A549 (cell line): ENCODE measurements at places on chromosomes 1 and 21.

GRCh38 chr1:87367549-87367948 lies 38.9 kb downstream of the LMO4 start:
- DNase-seq: no peak

GRCh38 chr1:94819945-94820746 lies at the start of gene SLC44A3:
Gene SLC44A3 (plus strand): TSS chr1:94820357. CDS start chr1:94820452, 95 bp downstream.
- peak; percentile 20 for DNase-seq

- DNase-seq: peak; percentile 55
These were observed 78.0 kb downstream of the HLX start for GRCh38 chr1:220957233-220957605.

DNA sequence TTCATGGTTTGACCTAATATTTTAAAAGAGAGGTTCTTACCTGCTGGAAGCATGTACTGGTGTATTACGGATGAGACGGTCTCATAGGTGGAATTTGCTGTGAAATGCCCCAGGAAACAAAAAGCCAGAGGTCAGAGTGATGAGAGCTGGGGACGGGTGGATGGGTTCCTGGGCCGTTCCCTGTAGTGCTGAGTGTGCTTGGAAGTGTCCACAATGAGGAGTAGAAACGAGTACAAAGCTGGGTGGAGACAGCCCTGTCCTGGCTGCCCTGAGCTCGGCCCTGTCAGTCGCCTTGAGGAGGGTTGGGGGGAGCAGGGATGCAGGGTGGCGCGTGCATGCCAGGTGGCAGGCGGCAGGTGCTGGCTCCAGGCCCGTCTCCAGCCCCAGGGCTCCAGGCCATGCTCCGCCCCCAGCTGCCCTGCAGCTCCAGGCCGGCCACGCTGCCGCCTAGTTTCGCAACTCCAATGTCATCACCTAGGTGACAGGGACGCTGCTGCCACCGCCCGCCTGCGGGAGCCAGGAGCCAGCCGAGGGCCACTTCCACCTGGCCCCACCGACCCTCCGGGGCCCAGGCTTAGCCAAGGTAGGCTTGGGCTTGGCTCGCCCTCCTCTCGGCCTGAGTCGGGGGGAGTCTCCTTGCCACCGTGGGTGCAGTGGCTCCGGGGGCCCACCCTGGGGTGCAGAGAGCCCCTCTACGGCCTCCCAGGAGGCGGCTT lies 16.4 kb downstream of the TP73 start:
- no peak for DNase-seq

GRCh38 chr1:3030663-3031381 lies 9.6 kb downstream of the ACTRT2 start:
- DNase-seq: no peak

- no peak for DNase-seq
These were observed 86.1 kb upstream of the BMP8A start for GRCh38 chr1:39405358-39405757.

- DNase-seq: no peak
These were observed 212.6 kb upstream of the FAM78B start for GRCh38 chr1:166379447-166379846.

GRCh38 chr1:43951021-43951985 lies 4.6 kb downstream of the IPO13 start:
- no peak for DNase-seq

DNA sequence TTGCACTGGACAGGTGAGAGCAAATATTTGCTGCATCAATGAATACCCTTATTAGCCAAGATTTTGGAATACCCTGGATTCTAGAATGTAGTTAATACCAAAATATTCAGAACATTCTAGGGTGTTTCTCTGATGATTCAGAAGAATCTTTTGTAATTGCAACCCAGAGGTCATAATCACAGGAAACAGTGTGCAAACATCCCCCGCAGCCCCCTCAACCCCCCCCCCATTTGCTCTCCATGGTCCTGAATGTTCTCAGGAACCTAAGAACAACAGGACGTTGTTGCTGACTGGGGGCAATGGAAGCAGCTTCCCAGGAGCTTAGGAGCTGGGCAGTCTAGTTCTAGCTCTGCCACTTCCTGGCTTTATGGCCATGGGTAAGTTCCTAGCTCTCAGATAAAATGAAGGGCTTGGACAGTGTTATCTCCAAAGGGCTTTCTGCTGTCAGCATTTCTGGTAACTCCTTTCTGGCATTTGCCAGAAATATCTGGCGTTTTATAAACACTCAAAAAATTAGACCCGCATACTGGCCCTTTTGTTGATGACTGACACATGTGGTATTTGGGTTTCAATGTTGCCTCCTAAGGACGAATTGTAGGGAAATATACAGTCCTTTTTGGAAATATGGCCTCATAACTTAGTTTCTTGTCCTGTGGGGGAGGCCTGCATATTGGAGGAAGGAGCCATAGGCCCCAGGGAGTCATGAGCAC lies 178.6 kb downstream of the RRAGC start:
- no peak for DNase-seq

- DNase-seq: no peak
These were observed 244.6 kb upstream of the MAP1LC3C start for GRCh38 chr1:242243472-242243871.

- no peak for DNase-seq
These were observed 44.7 kb upstream of the ZBTB40 start for GRCh38 chr1:22406722-22407495.

GRCh38 chr1:18256282-18257235 lies 149.0 kb downstream of the IGSF21 start:
- peak; percentile 11 for DNase-seq

DNA sequence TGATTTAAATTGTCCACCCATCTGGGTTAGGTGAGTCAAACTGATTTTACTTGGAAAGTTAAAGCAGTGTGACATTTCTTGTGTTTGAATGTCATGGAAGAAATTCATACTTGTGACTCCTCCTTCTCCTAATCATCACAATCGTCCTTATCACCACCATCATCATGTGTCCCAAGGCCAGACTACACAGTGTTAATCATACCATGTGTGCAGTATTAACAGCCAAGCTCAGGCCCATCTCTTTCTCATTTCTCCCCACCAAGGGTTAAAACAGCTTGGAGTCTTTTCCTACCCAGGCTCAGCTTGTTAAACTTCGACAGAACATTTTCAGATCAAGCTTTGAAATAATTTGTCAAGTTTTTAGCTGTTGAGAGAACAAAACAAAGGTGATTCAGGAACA lies 22.5 kb upstream of the PLA2G2E start:
- DNase-seq: no peak

- DNase-seq: no peak
These were observed 22.1 kb upstream of the CLSTN1 start for GRCh38 chr1:9845914-9846313.

DNA sequence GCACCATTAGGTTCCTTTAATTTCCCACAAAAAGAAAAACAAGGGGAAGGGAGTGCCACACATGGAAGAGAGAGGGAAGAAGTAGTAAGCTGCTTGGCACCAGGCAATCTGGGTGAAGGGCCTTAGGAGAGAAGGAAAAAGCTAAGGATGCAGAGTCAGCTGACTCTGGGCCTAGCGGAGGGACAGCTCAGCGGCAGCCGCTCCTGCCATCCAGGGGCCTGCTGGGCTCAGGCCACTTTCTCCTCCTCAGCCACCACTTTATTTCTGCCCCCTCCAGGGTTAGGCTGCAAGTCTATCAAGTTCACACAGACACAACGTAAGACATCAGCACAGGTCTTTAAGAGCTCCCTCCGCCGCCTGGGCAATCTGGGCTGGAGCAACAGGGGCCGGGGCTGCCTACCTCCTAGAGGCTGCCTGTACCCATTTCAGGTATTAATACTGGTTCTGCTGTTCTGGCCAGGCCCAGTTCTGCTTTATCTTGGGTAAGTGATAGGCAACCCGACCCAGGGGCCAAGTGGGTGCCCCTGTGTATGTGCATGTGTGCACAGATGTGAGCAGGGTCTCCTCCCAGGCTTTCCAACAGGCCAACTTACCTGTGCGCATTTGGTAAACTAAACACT lies 53.6 kb downstream of the SLC45A1 start:
- DNase-seq: no peak

GRCh38 chr1:1628754-1629429 lies 3.1 kb upstream of the MMP23B start:
- no peak for DNase-seq

DNA sequence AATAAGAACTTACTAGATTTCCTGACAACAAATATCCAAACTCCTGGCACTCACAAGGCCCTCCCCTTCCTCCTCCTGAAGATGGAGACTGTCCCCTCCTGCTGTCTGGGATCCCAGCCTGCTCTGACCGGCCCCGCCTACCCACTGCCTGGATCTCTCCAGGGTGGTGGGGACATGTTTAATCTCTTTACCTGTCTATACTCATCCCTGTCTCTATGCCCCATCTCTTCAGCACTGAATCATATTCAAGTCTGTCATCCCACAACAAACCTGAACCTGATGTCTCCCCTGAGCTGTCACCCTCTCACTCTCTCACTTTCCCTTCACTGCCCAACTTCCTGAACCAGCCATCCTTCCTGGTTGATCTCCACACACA lies 22.1 kb downstream of the MATN1 start:
- no peak for DNase-seq

- DNase-seq: no peak
These were observed 16.6 kb downstream of the MYOG start for GRCh38 chr1:203069030-203069747.

DNA sequence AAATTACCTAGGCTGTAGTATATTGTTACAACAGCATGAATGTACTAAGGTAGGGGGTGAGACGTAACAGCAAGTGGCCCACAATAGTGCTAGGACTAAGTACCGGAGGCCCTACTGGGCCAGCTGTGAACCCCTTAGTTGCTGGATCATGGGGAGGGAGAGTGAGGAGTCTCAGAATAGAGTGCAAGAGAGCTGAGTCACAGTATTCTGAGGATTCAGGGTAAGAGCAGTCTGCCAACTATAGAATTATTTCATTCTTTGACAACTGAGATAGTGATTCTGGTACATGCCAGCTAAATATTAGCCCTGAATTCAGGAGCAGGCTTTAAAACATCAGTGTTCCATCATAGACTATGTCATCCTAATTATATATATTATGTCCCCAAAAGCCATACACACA lies 218.7 kb downstream of the TM2D1 start:
- no peak for DNase-seq

DNA sequence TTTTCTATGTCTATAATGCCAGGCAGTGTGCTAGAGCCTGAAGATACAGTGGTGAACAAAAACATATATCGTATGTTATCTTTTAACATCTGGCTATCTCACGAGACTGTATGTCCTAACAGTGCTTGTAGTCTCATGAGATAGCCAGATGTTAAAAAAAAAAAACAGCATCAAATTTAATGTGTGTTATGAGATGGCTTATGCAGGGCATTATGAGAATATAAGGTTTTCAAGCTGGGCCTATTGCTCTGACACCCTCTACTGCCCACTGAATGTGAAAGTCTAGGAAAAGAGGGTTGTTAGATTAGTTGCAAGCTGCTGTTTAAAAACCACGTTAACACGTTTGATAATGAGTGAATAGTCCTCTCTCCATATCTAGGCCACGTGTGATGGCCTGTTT lies 109.8 kb downstream of the CACHD1 start:
- DNase-seq: no peak

DNA sequence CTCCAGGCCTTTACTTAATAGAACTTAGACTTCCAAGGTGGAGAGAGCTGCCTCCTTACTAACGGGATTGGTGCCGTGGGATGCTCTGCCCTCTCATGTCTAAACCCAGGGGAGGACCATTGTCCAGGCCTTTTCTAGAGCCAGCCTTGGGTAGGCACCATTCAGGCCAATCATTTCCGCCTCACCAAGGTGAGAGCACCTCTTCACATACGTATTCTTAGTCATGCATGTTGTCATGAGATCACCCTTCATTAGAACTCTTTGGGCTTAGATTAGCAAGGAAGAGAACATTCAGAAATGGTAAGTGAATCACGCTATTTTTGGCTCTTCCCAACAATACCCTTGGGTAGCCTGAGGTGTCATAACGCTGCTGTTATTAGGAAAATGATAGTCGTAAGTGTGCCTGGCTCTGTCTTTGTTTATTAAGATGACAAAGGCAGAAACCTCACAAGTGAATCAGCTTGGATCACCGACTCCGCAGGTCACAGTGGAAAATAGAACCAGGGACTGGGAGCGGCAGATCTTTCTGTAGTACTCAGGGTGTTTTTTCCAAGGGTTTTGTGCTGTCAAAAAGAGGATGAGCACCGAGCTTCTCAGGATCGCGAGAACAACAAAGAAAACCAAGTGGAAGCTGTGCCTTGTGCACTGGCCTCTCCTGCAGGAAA lies 55.0 kb downstream of the HUNK start:
- DNase-seq: no peak

DNA sequence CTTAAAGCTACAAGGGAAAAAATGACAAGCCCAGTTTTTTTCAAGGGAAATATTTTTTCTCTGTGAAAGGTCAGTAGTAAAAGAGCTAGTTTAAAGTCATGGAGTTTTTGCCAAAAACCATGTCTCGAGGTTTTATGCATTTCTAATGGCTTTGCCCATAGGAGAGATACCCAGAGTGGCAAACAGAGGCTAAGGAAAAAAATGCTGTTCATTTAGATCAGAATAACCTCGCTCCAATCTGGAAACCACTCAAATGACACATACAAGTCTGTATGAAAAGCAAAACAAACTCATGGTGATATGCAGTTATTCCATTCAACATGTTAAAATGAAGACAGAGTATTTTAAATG lies 36.9 kb upstream of the EDEM3 start:
- no peak for DNase-seq

GRCh38 chr1:8218351-8219092 lies 99.4 kb upstream of the SLC45A1 start:
- DNase-seq: no peak

DNA sequence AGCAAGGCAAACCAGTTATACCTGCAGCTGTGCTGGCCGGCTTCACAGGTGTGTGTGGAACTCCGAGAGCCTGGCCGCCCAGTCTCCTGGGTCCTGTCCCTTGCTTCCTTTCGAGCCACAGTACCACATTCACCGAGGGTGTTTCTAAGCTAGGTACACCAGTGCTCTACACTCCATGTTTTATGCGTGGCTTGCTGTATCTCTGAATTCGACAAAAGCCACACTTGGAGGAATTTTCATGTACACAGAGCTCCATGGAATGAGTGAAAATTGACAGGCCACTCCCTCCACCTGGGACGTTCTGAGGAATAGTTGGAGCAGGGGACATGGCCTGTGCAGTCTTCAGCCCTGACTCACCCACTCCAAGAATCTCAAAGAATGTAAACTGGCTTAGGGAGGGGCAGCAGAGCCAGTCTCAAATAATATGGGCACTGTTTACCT lies 14.0 kb downstream of the ETS2 start:
- no peak for DNase-seq

DNA sequence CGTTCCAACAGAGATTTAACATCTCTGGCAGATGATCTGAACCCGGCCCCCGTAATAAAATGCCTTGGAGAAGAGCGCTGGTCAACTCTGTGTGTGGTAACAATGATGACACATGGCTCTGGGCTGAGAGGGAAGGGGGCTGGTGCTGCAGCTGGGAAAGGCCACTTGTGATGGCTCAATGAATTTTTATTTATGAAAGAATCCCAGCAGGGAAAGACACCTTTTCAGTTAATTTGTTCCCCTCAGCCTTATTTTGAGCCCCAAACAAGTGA lies 59.4 kb downstream of the SYT6 start:
- no peak for DNase-seq

GRCh38 chr1:47926461-47926999 lies 70.7 kb downstream of the TRABD2B start:
- DNase-seq: no peak

- DNase-seq: no peak
These were observed 27.5 kb downstream of the KCND3 start for GRCh38 chr1:111961773-111962565.

GRCh38 chr21:17492415-17493168 lies 20.3 kb upstream of the CXADR start:
- no peak for DNase-seq

GRCh38 chr21:10641107-10641506 lies 119.7 kb downstream of the TPTE start:
- no peak for DNase-seq
